Stimulated activated memory B cell treated with anti-CD40 and anti-IgM and Interleukin-4, amounts not matched to agents 10 μg/mL and 1 μg/mL and 100 μg/mL, for 72 hours (primary cell): ENCODE measurements at places on chromosomes 5 and 9.

- no peak for ATAC-seq
- H3K27me3 ChIP-seq, result no peaks in the 10 kb centered on the region
- H3K4me1 ChIP-seq, result no peaks in the 10 kb centered on the region
- no peak overlapping the region for H3K4me3 ChIP-seq
- H3K36me3 ChIP-seq, result no peaks in the 10 kb centered on the region
These were observed 235.4 kb upstream of the TAS2R1 start for GRCh38 chr5:9865574-9865973.

DNA sequence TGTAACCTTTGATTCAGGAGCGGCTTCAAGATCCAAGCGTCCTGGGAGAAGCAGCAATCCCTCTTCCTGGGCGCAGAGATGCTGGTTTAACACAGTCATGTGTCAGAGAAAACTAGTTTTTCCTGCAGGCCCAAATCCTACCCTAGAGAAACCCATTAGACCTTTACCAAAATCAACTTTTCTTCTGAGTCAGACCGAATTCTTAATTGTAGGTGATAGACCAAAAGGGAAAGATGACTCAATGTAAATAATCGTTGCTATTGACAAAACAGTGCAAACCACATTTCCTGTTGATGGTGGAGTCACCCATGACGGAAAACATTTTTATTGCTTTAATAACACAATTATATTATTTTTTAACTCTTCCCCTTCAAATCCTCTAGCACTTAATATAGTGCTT is 40.1 kb downstream of the SLC1A1 start:
- H3K4me3 ChIP-seq, result no peak overlapping the region
- H3K27ac ChIP-seq, result no peak overlapping the region
- H3K4me1 ChIP-seq, result no peaks in the 10 kb centered on the region
- no peak for ATAC-seq

DNA sequence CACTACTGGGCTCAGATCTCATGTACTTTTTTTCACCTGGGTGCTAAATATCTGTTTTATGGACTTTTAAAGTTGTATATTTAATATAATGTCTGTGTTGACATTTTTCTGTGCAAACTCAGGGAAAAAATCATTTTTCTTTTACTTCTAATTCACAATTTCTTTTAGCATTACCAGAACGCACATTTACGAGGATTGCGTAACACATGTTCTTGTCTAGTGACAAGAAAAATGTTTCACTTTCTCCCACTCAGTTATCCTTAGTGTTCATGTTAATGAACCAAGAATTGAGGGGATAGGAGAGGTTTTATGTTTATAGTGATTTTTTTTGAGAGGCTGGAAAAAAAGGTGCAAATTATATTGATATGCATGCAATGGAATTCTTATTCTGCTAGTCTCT is 86.3 kb upstream of the PJA2 start:
- H3K4me3 ChIP-seq, result no peak overlapping the region

GRCh38 chr9:211557-211956 is 3.1 kb upstream of the DOCK8 start:
- no peaks in the 10 kb centered on the region for H3K36me3 ChIP-seq
- no peak for ATAC-seq
- no peaks in the 10 kb centered on the region for H3K27me3 ChIP-seq
- H3K4me3 ChIP-seq, result no peak overlapping the region
- peaks cover 6% of the 10 kb centered on the region for H3K4me1 ChIP-seq

- no peak for ATAC-seq
- no peaks in the 10 kb centered on the region for H3K27me3 ChIP-seq
- H3K27ac ChIP-seq, result no peak overlapping the region
- no peaks in the 10 kb centered on the region for H3K36me3 ChIP-seq
These were observed 153.9 kb downstream of the SMC2 start for GRCh38 chr9:104247899-104248460.

DNA sequence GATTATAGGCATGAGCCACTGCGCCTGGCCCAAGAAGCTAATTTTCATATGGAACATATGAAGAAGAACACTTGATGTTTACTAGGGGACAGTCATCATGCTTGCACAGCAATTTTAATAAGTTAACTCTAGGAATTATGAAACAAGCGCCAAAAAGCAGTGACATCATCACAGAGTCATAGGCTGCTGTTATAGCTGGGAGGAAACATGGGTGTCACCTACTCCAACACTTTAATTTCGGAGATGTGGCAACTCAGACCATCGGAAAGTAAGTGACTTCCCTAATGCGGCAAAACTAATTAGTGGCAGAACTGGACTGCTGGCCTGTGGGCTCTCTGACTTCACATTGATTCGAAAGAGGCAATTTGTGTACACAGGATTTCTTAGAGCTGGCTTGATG is 38.1 kb upstream of the EQTN start:
- H3K36me3 ChIP-seq, result peaks cover 4% of the 10 kb centered on the region
- peaks cover 19% of the 10 kb centered on the region for H3K4me1 ChIP-seq
- H3K4me3 ChIP-seq, result no peak overlapping the region
- no peaks in the 10 kb centered on the region for H3K27me3 ChIP-seq

GRCh38 chr5:80592761-80593160 is 22.7 kb upstream of the ANKRD34B start:
- no peak overlapping the region for H3K27ac ChIP-seq
- H3K4me3 ChIP-seq, result no peak overlapping the region
- peaks cover 23% of the 10 kb centered on the region for H3K27me3 ChIP-seq
- H3K36me3 ChIP-seq, result no peaks in the 10 kb centered on the region
- ATAC-seq, result no peak

- H3K4me3 ChIP-seq, result peak overlapping the region; percentile 80
- H3K27ac ChIP-seq, result peak overlapping the region; percentile 84
- H3K4me1 ChIP-seq, result peaks cover 24% of the 10 kb centered on the region
- peaks cover 18% of the 10 kb centered on the region for H3K27me3 ChIP-seq
These were observed 5.3 kb upstream of the TJP2 start for GRCh38 chr9:69168709-69169217.

GRCh38 chr9:107243742-107244141 is 39.3 kb upstream of the RAD23B start:
- no peaks in the 10 kb centered on the region for H3K36me3 ChIP-seq
- H3K4me1 ChIP-seq, result peaks cover 23% of the 10 kb centered on the region
- peak; percentile 76 for ATAC-seq
- H3K27me3 ChIP-seq, result no peaks in the 10 kb centered on the region

DNA sequence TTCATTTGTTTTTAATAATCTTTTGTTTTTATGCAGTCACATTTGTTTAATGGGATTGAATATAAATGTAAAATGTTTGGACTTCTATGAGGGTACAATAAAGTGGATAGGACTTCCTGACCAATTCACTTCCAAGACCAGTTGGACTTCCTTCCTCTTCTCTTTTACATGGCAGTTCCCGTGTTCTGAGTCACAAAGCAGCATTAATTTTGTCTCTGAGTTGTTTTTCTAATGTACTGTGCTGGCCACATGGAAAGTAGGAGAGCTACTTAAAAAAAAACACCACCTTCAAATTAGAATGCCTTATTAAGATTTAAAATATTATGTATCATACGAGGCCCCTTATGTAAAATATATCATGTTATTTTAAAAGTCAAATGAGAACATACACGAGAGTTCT is 87.3 kb downstream of the CCDC171 start:
- H3K36me3 ChIP-seq, result no peaks in the 10 kb centered on the region
- H3K4me1 ChIP-seq, result no peaks in the 10 kb centered on the region
- peaks cover 13% of the 10 kb centered on the region for H3K27me3 ChIP-seq
- H3K4me3 ChIP-seq, result no peak overlapping the region
- no peak for ATAC-seq

DNA sequence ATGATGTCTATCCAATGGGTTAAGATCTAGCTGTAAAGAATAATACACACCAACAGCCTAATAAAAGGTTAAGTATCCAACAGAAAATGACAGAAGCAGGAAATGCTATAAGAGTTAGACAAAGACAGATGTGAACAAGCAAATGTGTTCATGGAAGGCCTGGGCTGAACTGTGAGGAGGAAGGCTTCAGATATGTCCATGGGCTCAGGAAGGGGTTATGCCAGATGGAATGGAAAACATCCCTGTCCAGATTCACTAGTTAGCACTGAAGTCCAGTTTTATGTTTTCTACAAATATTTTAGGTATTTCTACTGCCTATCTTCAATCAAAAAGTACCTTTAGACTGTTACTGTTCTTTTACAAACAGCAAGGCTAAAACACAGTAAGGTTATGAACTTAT is 27.1 kb downstream of the ERAP1 start:
- no peaks in the 10 kb centered on the region for H3K4me1 ChIP-seq
- H3K27ac ChIP-seq, result no peak overlapping the region
- peaks cover 59% of the 10 kb centered on the region for H3K36me3 ChIP-seq
- H3K4me3 ChIP-seq, result no peak overlapping the region

DNA sequence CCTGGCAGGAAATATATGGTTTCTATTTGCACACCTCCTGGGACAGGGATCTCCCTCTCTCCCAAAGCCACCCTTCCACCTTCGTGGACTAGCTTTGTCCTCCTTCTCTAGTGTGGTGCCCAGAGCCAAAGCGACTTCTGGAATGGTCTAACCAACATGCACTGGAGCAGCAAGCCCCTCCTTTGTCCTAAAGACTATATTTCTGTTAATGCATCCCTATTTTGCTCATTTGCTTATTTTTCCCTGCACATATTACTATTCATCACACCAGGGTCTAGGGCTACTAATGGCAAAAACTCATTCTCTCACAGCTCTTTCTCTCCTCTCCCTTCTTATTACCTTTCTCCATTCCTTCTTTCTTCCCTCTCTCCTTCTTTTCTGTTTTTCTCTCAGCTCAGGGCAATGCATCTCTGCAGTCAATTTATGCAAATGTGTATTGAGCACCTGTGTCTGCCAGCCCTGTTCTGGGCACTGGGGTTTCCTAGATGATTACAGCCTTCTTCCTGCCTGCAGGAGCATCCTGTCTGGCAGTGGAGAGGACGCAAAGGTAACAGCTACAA is 2.8 kb upstream of the NEURL1B start:
- peaks cover 64% of the 10 kb centered on the region for H3K27me3 ChIP-seq
- H3K4me1 ChIP-seq, result peaks cover 7% of the 10 kb centered on the region
- ATAC-seq, result no peak
- H3K36me3 ChIP-seq, result no peaks in the 10 kb centered on the region
- no peak overlapping the region for H3K27ac ChIP-seq

- H3K27ac ChIP-seq, result peak overlapping the region; percentile 99
- H3K4me3 ChIP-seq, result peak overlapping the region; percentile 22
- no peaks in the 10 kb centered on the region for H3K27me3 ChIP-seq
- H3K36me3 ChIP-seq, result peaks cover 88% of the 10 kb centered on the region
These were observed 80.7 kb downstream of the PRRT1B start for GRCh38 chr9:131625790-131626670.

- peaks cover 10% of the 10 kb centered on the region for H3K4me1 ChIP-seq
- ATAC-seq, result no peak
- no peak overlapping the region for H3K4me3 ChIP-seq
- H3K36me3 ChIP-seq, result no peaks in the 10 kb centered on the region
These were observed 22.9 kb downstream of the FAM240B start for GRCh38 chr9:38696999-38697398.

DNA sequence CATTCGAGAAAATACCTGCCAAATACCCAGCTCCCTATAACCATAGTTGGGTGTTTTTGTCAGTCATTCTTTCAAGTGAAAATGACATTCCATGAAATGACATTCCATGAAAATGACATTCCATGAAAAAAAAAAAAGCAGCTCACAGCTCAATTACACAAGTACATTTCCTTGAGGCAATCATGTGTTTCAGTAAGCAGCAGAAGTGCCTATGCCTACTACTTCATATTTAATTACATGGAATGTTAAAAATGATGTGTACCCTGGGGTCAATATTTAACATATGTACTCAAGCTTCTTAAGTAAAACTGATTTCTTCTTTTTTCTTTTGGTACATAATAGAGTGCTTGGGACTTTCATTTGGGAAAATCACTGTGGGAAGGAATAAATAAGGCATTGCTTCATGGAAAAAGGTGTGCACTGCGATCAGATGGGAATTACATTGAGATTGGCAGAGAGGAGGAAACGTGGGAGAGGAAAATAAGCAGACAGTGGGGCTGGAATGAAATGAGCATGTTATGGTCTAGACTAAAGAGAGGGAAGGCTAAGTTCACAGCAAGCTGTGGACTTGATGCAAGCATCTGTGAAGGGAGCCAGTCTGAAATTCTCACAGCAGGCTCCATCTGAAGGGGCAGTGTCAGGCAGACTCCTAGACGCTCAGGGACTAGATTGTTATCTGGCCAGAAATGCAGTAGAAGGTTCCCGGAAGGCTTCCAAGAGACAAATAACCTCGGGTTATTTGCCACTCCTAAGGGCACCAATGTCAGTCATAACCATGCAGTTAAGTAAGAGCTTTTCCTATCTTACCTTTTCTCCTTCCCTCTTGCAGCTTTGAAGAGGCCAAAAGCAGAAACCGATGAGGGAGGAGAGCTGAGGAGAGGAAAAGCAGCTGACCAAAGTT is 15.2 kb upstream of the SPATA9 start:
- H3K27me3 ChIP-seq, result no peaks in the 10 kb centered on the region
- no peaks in the 10 kb centered on the region for H3K36me3 ChIP-seq
- ATAC-seq, result no peak
- no peak overlapping the region for H3K4me3 ChIP-seq

DNA sequence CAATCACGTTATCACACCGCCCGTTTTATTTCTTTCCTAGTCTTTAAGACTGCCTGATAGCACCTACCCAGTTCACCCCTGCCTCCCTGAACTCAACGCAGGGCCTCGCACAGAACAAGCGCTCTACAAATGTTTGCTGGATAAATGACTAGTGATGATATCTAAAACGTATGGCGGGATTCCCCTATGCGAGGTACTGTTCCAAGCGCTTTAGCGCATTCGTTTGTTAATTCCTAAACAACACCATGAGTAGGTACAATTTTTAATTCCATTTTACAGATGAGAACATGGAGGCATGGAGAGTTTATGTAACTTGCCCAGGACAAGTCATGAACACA is 6.6 kb downstream of the POU4F3 start:
- peak overlapping the region; percentile 69 for H3K4me3 ChIP-seq
- H3K27me3 ChIP-seq, result peaks cover 86% of the 10 kb centered on the region
- no peak overlapping the region for H3K27ac ChIP-seq
- H3K4me1 ChIP-seq, result peaks cover 26% of the 10 kb centered on the region
- H3K36me3 ChIP-seq, result no peaks in the 10 kb centered on the region
- ATAC-seq, result no peak

DNA sequence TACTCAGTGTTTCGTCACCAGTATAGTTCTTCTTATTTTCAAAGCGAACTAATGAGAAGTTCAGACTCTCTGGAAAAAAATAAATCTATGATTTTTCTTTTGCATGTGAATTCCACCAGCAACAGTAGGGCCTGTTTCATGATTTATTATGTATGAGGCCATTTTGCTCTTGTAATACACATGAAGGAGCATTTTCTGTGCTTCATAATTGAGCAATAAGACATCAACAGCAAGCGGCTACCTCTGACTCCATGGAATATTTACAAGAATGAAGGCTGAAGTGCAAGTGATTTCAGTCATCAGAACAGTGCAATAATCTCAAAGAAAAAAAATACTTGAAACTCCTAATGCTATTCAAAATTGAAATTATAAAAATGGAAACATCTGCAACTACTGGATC is 282.9 kb upstream of the EDIL3 start:
- no peaks in the 10 kb centered on the region for H3K4me1 ChIP-seq
- H3K27ac ChIP-seq, result no peak overlapping the region
- H3K27me3 ChIP-seq, result no peaks in the 10 kb centered on the region
- no peak for ATAC-seq
- no peak overlapping the region for H3K4me3 ChIP-seq

DNA sequence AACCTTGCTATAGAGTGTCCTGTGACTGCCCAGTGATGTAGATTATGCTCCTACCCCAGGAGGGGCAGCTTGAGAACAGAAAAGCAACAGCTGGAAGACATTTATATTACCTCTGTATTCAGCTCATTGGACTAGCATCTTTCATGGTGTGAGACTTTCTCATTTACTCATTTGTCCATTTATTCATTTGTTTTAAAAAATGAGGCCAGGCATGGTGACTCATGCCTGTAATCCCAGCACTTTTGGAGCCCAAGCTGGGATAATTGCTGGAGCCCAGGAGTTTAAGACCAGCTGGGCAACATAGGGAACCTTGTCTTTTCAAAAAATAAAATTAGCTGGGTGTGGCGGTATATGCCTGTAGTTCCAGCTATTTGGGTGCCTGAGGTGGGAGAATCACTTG is 130.0 kb upstream of the LHFPL2 start:
- H3K4me3 ChIP-seq, result no peak overlapping the region
- peaks cover 39% of the 10 kb centered on the region for H3K36me3 ChIP-seq
- H3K27me3 ChIP-seq, result no peaks in the 10 kb centered on the region
- no peak for ATAC-seq
- no peak overlapping the region for H3K27ac ChIP-seq
